Anterior cingulate cortex (tissue), 58 donors: ENCODE measurements at places on chromosomes 5 and 9.

DNA sequence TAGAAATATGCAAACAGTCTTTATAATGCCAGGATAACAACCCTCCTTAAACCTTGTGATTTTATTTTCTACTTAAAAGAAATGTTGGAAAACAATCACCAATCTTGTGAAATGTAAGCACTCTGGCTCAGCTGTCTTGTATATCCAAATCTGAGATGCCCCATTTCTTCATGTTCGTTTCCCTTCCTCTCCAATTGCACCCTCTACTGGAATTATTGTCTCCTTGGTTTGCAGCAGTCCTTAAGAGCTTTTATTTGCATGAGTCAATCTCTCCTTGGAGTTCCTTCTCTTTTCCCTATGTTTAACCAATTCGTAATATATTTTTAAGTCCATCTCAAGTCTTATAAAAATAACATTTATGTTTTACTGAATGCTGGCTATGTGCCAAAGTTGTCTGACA lies 362.0 kb upstream of the CDH10 start:
- DNase-seq = no peak

- DNase-seq = no peak
Observed at GRCh38 chr5:82749461-82749820, 327.8 kb downstream of the TMEM167A start.

DNA sequence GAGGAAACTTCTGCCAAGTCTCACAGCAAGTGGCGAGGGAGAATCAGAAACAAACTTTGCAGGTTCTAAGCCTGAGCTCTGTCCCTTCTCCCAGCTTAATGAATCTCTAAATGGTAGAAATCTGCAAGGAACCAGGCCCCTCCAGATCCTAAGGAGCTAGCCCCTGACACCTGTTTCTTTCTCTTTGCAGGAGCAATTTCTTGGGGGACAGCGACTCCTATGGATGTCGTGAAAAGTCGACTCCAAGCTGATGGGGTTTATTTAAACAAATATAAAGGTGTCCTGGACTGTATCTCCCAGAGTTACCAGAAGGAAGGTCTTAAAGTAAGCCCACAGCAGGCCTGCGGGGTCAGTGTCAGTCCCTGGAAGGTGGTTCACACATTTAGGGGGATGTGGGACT lies 21.8 kb downstream of the IL9 start:
- DNase-seq = no peak

DNA sequence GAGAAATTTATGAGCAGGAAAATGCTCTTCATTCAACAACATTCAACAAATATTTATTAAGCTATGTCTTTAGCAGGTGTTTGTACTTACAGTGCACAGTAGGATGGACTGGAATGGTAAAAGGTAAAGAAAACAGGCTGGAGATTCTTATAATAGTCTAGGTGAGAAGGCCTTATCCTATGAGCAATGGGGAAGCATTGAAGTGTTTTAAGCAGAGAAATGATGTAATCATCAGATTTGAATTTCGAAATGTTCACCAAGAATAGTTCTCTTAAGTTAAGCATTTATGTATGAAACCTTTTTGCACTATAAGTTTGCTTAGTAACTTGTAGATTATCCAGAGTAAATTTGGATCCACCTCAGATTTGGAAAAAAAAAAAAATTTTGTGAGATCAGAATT lies 209.3 kb downstream of the NR3C1 start:
- no peak for DNase-seq

DNA sequence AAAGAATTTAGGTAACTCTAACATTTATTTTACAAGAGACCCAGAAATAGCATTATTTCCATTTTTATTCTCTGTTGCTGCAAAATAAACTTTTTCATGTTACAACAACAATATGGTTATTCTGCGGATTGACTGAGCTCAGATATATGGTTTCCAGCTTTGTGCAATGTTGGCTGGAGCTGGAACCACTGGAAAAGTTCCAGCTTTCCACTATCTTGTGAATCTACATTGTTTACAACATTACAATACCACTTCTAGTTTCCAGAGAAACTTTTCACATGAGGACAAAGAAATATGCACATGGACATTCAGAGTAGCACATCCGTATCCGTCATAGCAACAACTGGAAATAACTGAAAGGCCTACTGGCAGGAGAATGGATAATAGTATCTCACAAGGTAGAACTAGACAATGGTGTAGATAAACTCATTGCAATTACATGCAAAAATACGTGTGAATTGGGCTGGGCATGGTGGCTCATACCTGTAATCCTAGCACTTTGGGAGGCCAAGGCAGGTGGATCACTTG lies 436.1 kb upstream of the ADAMTS16 start:
- DNase-seq = no peak

DNA sequence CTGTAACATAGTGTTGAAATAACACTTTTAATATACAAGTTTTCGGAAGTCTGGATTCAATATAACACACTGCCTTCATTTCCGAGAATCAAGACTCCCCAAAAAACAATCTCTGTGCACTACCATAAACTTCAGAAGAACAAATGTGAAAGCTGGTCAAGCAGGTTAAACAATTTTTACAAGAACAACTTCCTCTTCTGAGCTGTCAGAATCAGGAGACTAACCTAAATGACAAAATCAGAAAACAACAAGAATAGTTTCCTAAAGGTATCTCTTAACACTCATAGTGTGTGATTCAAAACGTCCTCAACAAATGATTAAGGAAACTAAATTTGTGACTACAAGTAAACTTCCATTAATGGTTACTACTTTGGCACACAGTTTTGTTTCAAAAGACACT lies 11.6 kb downstream of the C9orf72 start:
- no peak for DNase-seq
